Stimulated activated CD8-positive, alpha-beta memory T cell treated with anti-CD3 and anti-CD28 coated beads, Interleukin-4, amount 100 ng/mL, for 4 hours (primary cell): ENCODE measurements at places on chromosomes 2 and 18.

GRCh38 chr2:151002959-151003600, 258.6 kb downstream of the RBM43 start:
- DNase-seq: no peak

DNA sequence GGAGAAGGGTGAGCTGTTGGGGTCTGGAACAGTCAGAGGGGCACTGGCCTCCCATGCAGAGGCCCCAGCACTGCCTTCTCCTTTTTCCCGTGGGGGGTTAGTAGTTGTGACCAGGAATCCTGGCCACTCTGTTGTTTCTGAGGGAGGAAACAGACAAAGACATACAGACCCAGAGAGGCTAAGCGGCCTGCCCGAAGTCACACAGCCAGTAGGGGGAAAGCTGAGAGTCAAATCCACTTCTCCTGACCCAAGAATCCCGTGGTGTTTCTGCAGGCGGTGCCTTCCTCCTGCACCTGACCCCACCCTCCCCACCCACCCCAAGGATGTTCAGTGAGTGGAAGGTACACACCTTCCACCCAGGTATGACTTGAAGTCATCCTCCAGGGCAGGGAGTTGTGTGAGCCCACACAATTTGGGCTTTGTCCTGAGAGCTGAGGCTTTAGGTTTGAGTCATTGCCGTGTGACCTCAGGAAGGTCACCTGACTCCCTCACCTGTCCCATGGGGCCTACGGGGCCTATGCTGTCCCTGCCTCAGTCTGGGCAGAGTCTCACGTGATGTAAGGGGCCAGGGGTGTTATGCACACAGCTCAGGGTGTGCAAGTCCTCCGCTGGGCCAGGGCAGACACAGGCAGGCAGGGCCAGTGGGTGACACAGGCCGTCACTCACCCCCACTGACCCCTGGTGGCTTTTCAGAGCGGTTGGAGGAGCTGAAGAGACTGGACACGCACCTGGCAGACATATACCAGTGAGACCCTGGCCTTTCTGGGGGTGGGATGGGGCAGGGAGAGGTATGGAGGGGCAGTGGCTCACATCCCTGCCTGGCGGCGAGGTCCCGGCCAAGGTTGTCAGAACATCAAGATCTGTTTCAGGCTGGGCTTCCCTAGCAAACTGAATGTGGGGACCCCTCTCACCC, 5.0 kb downstream of the NT5DC4 start:
- DNase-seq: no peak

DNA sequence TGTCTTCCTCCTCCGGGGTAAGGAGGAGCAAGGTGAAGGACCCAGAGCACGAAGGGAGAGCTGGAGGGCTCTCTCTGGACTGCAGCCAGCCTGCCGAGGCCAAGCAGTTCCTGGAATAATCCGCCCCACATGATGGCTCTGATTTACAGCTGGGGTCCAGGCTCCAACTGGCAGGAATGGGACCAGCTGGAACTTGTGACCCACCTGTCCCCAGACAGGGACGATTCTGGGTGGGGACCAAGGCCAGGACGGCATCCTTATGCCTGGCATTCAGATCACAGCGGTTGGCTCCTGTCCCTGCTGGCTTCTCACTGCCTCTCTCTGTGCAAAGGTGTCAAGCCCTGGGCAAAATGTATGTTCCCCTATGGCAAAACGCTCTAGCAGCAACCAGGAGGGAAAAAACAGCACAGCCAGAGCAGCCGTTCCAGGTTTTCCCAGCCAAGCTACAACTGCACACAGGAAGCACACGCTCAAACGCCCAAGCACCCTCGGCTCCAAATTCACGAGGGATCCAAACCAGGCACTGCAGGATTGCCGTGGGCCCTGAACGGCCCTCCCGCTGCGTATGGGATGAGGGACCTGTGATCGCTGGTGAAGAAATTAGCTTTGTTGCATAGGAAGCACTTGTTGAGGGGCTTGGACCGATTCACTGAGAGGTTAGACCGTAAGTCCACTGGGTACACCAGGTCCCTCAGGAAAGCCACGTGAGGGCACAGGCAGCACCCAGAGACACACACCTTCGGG, 35.8 kb downstream of the FAM178B start:
- no peak for DNase-seq

DNA sequence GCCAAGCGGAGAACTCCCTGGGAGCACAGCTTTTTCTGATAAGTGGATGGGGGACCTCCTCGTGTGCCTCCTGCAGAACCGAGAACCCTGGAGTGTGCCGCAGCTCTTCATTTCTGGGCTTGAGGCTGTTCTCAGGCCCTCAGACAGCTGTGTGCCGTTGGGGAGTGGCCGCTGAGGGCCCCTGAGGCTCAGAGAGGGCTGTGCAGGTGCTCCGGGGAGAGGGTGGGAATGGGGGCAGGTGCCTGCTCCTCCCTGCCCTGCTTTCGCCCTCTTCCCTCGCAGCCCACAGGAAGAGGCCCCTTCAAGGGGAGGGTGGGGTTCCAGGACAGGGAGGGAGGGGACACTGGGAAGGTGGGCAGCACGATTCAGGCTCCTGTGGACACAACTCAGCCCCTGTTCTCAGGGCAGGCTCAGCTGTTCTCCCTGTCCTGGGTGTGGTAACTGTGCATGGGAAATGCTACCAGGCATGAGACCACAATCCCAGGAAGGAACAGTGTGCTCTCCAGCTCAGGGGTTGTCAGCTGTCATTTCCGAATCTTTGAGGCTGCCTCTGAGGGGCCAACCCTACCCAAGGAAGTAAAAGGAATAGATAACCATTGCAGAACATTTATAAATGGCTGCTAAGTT, 11.3 kb downstream of the LCT start:
- DNase-seq: no peak

GRCh38 chr2:106343274-106343673, 124.9 kb downstream of the RGPD3 start:
- DNase-seq: no peak

- DNase-seq: no peak
Observed at GRCh38 chr2:211077216-211077767, 520.9 kb downstream of the CPS1 start.

DNA sequence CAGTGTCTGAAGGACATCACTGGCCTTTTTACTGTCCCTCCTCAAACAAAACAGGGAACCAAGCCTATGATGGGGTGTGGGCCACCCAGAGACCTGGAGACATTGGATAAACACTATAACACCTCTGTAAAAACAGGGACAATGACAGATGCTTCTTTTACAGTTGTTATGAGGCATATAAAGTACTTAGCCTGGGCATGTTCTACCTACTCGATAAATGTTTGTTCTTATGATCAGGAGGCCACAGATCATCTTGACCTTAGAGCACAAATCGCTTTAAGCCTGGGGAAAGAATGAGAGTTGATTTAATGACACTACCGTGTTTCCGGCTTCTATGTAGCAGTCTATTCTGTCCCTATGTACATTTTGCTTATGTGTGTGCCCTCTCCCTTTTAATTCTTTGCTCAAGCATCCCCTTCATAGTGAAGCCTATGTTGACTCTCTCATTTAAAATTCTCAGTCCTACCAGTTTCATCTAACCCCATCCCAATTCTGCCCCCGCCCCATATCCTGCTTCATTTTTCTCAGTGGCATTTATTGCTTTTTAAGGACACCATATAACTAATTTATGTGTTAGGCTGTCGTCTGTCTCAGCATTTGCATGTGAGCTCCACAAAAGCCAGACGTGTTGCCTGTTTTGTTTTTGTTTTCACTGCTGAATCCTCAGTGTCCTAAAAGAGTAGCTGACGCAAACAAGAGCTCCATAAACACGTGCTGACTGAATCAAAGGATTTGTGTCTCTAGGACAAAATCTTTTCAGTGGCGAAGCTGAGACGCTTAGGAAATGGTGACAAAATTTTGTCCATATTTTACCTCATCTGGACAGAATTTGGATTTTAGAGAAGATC, 182.3 kb upstream of the ST6GAL2 start:
- DNase-seq: no peak

- no peak for DNase-seq
Observed at GRCh38 chr2:222228054-222228453, 70.7 kb downstream of the PAX3 start.

DNA sequence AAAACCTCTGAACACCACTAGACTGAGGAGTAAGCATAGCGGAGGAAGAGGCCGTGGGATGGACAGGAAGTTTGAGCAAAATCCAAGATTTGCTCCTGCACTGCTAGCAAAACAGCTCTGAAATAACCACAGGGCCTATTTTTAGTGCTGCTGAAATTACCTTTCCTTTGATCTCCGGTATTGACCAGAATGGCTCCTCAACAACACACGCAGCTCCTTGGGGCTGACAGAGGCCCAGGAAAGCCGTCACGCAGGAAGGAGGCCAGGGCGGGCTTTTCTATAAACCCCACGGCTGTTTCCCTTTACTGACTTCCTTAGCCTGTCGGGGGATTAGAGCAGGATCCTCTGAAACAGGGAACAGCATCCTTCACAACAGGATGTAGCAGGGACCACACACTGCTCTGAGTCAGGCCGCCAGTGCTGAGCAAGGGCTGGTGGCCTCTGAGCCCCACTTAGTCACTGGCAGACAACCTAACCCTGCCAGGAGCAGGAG, 80.8 kb upstream of the LCLAT1 start:
- peak; percentile 3 for DNase-seq

DNA sequence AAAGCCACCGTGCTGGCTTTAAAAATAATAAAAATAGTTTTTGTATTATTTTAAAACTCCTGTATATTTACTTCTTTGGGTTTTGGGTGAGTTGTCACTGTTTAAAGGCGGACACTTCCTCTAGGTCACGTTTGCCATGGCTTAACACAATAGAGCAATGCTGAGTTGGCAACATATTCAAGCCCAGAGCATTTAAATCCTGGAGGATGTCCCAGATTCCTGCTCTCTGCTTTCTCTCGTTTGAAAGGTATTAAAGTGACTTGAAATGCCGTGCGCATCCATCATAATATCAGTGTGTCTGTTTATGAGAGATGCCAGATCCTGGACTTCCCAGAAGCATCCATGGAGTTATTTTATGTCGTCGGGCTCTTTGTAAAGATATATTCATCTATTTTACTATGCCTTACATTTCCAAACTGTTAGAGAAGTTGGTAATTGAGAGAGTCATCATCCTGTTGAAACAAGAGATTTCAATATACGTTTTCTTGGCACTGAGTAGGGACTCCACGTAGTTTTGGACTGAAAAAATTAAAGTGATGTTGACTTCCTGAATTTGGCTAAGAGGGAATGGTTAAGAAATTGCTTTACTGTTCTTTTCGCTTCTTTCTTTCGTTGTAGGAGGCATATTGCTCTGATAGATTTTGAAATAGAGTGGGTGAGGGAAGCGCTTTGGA, 150.6 kb downstream of the ZNF236 start:
- no peak for DNase-seq

DNA sequence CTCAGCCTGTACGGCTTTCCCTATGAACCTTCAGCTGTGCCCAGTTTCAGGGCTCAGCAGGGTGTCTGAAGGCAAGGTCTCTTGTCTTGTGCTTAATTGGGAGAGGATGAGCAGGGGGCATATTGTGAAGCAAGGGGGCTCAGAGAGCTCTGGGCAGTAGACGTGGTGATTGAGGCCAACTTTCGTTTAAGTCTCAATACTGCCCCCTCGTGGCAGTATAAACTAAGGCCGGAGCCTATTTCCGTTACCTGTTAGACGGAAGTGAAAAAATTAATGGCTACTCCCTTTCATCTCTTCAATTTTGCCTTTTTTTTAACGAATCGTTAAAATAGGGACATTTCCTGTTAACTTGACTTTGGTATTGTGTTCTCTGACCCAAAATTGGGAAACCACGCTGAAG, 193.4 kb downstream of the TDRD15 start:
- DNase-seq: no peak

DNA sequence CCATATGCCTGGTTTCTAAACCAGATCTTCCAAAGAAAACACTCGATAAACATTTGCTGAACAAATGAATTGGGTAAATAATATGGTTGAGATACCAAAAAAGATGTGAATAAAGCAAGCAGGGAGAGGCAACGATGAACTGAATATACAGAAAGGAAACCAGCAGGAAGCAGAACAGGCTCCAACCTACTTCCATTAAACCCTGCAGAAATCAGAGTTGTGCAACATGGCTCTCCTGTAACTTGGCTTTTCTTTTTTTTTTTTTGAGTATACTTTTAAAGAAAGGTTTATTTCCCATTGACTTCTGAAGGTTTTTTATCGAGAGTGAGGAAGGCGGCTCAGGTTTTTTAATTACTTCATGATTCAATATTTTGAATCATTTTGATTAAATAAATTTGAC, 23.5 kb downstream of the ITSN2 start:
- no peak for DNase-seq

- DNase-seq: no peak
Observed at GRCh38 chr2:177074099-177074710, 138.4 kb upstream of the HNRNPA3 start.

DNA sequence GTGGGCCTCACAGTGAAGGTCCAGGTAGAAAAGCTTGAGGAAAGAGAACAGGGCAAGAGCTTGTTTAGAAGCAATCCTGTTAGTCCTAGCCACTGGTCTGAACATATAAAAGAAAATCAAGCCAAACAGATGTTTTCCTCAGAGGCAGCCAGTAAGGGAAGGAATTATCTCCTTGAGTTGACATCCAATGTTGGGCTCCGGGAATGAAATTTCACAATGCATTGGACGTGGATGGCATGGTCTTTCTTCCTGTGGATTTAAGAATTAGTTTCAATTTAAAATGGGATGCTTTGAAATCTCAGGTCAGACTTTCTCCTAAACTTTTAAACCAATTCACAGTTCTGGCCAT, 92.1 kb downstream of the ACKR3 start:
- no peak for DNase-seq

DNA sequence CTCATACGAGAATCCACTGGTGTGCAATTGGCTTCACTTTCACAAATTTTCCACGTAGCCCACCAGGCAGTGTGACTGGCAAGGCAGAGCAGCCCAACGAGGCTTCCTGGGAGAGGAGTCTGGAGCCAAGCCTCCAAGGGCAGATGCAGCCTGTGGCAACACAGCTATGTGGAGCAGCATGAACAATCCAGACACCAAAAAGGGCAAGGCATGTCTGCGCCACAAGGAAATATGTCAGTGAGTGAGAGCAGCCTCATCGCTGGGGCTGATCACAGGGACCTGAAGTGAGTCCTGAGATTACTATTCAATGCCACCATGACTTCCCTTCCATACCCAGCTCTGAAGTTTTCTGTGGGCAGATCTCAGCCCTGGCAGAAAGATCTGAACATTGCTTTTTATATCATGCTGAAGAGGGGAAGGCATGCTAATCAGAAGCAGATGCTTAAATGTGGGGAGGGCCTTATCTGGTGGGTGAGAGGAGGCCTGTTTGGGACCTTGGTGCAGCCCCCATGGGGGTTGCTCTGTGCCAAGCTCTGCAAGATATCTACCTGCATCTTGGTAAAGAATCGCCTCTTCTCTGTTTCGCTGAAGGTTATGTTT, 40.0 kb upstream of the PUM2 start:
- no peak for DNase-seq

DNA sequence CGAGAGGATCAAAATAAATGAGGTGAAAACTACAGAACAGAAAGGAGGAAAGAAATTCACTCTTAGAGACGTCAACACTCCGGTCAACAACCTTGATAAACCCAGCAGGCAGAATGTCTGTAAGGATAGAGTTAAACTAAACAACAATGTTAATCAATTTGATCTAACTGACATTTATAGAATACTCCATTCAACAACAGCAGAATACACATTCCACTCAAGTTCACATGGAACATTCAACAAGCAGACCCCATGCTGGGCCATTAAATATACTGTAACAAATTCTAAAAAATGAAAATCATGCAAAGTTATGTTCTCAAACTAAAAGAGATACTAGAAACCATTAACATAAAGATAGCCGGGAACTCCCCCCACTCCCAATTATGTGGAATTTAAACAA, 41.8 kb downstream of the FAM210A start:
- DNase-seq: no peak

GRCh38 chr2:126950504-126950903, 51.8 kb downstream of the TEX51 start:
- DNase-seq: no peak
